ENCODE measurements at places on chromosomes 3 and 15. TPM values are rescaled to one million over a fixed set of nuclear protein-coding genes. Genes with fewer than 3 reads are reported as not detected.

The PLA2G4D gene
- 0.09 TPM for polyA plus RNA-seq

The GATM gene
- polyA plus RNA-seq: 268 TPM

The SLC35A5 gene
- 21.6 TPM for polyA plus RNA-seq

The ARPP21 gene
- polyA plus RNA-seq: 225 TPM

The ACTRT3 gene
- 3.2 TPM for polyA plus RNA-seq

The SENP8 gene
- 4.8 TPM for polyA plus RNA-seq

The IGF2BP2 gene
- 42.7 TPM for polyA plus RNA-seq

The PKM gene
- 984 TPM for polyA plus RNA-seq

The CYP8B1 gene
- polyA plus RNA-seq: 0.07 TPM

The CPA3 gene
- polyA plus RNA-seq: 0.75 TPM

The MELTF gene
- polyA plus RNA-seq: 14.1 TPM

The TGM5 gene
- polyA plus RNA-seq: not detected

The SPINK8 gene
- not detected for polyA plus RNA-seq

The GOLGB1 gene
- 50.2 TPM for polyA plus RNA-seq

The COL6A5 gene
- 0.05 TPM for polyA plus RNA-seq

The XXYLT1 gene
- polyA plus RNA-seq: 30.7 TPM

The GOLGA8K gene
- polyA plus RNA-seq: 0.85 TPM

The OIP5 gene
- polyA plus RNA-seq: 3.8 TPM

The ZNF860 gene
- 0.95 TPM for polyA plus RNA-seq

The NOX5 gene
- 0.28 TPM for polyA plus RNA-seq

The CCR9 gene
- polyA plus RNA-seq: not detected

Data from muscle of leg (tissue), 16 donors.